Activated CD4-positive, alpha-beta T cell treated with anti-CD3 and anti-CD28 coated beads for 36 hours (primary cell): ENCODE measurements at places on chromosomes 12 and 14. TPM values are rescaled to one million over a fixed set of nuclear protein-coding genes. Genes with fewer than 3 reads are reported as not detected.

SLC22A17 gene
- 5.3 TPM for total RNA-seq

AKAP5 gene
- 0.43 TPM for total RNA-seq

C12orf60 gene
- total RNA-seq = 2.9 TPM

KRT80 gene
- not detected for total RNA-seq

FGF6 gene
- total RNA-seq = not detected

HSP90AA1 gene
- 1,372 TPM for total RNA-seq

SRRM4 gene
- not detected for total RNA-seq

CCDC198 gene
- not detected for total RNA-seq

MSI1 gene
- 1.3 TPM for total RNA-seq

GOLGA3 gene
- 36.7 TPM for total RNA-seq

PGF gene
- 0.09 TPM for total RNA-seq

NGB gene
- total RNA-seq = not detected

RNU7-1 gene
- total RNA-seq = not detected

NR2C1 gene
- 39.3 TPM for total RNA-seq

KRT77 gene
- total RNA-seq = not detected

CLEC12A gene
- not detected for total RNA-seq

DNA sequence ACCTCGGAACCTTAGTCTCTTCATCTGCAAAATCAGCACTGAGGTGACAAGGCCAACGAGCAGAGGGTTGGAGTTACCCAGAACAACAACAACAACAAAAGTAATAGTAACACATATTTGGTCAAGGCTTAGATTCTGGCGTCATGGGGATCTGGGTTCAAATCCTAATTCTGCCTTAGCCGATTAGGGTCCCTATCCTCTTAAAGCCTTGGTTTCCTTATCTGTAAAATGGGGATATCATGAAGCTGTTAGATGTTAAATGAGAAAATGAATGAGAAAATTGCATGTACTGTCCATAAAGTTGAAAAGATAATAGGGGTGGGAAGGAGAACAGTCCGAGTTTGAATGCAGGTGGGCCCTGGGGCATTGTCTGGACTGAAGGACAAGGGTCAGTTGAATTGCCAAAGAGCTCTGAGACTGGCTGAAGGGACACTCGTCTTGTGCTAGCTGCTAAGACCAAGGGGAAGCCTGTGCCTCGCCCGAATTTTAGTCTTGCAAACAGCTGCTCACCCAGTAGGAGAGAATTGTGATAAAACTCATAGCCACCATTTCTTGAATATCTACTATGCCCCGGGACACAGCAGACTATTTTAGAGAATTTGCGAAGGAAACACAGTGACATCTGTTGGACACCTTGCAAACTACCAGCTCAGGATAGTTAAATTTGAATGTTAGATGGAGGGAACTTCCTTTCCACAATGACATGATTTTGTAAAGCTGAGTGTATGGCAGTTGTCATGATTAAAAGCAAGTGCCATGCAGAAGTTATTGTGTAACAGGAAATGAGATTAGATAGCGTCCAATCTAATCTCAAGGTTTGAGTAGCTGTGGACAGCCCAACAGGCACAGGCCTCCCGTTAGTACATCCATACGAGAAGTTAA lies 6.8 kb upstream of the HNF1A start:
- peak; percentile 41 for DNase-seq

DNA sequence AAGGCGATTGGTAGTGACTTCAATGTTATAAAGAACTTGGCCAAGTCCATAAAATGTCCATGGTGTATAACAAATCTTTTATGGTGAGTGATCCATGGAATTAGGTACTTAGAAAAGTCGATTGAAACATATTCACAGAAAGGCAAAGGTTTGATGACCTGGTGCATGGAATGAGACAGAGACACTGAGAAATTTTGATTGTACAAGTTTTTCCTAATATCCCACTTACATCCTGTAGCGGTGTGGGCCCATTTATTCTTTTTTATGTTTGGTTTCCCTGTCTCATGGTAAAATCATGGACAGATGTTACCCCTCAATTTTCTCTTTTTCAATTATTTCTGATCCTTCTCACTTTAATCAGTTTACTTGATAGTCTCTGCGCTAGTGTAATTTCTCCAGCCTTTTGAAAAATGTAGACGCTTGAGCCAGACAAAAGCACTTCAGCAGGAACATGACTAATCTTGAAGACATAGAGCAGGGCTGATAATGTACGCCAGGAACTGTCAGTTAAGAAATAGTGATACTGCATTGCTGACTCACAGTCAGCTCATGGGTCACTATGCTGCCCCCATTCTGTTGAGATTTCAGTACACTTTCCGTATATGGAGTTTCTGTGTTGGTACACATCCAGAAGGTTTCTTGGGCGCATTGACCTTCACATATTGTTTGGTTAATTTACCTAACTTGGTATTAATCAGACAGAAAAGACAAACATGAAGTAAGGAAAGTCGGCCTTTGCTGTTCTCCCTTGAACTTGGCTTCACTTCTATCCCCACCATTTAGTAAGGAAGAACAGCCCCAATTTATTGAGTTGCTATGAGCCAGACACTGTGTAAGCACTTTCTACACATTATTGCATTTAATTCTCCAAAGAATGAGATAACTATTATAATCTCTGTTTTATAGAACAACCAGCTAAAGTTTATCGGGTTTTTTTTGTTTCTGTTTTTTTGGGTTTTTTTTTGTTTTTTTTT lies 841.7 kb downstream of the DIO2 start:
- no peak for DNase-seq

DNA sequence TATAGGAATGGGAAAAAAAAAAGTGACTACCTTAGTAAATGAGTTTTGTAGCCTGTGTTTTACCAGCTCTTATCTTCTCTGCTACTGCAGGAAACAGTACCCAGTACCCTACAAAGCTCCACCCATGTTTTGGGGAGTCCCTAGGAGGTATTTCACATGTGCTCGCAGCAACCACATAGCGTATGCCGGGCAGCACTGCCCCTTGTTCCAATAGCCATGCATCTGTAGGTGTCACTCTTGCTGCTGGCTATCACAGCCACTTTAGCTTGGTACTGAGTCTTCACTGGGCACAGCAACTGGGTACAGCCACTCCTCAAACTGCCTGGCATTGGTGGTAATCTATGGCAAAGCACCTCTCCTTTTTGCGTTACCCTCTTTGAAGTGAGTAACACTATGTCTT lies 2.0 kb upstream of the MDM1 start:
- DNase-seq = peak; percentile 38

GRCh38 chr14:30238936-30239335 lies 311.3 kb upstream of the PRKD1 start:
- no peak for DNase-seq

DNA sequence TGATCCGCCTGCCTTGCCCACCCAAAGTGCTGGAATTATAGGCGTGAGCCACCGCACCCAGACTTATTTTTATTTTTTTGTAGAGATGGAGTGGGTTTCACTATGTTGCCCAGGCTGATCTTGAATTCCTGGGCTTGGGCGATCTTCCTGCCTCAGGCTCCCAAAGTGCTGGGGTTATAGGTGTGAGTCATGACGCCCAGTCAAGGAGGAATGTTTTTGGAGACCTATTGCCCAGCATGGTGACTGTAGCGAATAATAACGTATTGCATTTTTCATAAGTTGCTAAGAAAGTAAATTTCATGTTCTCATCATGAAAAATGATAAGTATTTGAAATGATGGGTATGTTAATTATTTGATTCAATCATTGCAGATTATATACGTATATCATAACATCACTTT lies 46.5 kb downstream of the TEAD4 start:
- DNase-seq = no peak

DNA sequence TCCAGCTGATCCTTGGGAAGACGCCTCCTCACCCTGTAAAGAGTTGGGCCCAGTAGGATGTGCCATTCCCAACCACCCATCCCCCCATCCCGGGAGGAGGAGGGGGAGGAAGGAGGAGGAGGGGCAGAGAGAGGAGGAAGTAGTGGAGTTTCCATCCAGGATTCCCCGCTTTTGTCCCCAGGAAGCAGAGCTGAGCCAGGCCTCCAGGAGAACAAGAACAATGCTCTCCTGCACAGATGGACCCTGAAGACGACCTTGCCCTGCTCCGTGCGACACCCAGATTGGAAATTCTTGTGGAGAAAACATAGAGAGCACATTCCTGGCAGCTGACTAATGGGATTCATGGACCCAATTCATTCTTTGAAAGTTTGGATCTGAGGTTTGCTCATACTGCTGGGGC lies 132.3 kb upstream of the CRY1 start:
- DNase-seq = no peak

DNA sequence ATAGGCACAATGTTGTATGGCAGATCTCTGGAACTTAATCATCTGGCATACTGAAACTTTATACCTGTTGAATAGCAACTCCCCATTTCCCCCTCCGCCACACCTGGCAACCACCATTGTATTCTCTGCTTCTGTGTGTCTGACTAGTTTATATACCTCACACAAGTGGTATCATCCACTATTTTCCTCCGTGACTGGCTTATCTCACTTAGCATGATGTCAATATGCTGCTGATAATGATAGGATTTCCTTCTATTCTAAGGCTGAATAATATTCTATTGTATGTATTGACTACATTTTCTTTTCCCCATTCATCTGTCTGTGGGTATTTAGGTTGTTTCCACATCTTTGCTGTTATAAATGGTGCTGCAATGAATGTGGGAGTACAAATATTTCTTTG lies 21.5 kb downstream of the BRMS1L start:
- DNase-seq = no peak

DNA sequence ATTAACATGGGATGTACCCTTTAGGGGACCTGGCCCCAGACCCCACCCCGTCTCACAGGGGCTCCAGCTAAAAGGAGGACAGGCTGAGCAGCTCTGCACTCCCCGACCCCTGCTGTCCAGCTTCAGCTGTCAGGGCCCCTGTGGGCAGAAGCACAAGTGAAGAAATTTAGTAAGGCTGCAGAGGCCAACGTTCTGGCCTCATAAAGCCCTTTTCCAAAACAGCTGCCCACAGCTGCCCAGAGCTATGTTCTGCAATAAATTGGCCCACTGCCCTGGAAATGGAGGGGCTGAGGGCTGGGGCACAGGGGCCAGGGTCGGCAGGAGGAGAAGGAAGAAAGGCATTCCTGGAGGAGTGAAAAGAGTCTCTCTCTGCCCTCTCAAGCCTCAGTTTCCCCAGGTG lies 357.1 kb downstream of the BCL11B start:
- no peak for DNase-seq

DNA sequence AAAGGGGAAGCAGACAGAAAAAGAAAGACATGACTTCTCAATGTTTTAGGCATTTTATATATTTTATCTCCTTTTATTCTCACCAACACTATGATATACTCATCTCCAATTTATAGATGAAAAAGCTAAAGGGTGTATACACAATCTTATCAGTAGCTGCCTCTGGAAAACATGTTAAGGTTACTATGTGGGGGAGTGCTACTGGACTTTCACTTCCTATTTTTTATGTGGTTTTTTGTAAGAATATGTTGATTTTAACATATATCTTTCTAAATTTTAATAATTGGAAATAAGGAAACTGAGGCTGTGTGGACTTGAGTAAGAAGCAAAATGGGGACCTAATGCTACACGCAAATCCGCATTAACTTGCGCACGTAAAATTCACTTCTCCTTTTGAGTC lies 99.6 kb upstream of the PDE3A start:
- DNase-seq = no peak

GRCh38 chr12:1882405-1882804 lies 36.0 kb downstream of the CACNA2D4 start:
- no peak for DNase-seq

DNA sequence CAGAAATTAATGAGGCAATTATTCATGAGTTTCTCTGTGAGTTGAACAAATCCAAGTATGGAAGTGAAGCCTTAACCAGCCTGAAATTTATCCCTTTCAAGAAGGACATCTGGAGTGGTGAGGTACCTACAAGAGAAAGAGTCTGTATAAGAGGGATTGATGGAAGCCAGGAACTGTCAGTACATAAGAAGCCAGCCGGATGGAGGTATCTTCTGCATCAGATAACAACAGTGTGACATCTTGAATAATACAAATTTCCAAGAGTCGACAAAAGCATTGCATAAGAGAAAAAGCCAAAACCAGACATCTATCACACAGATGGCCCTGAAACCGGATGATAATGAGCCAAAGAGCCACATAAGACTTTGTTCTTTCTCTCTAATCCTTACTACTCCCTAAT lies 781.2 kb downstream of the FLRT2 start:
- DNase-seq = no peak

DNA sequence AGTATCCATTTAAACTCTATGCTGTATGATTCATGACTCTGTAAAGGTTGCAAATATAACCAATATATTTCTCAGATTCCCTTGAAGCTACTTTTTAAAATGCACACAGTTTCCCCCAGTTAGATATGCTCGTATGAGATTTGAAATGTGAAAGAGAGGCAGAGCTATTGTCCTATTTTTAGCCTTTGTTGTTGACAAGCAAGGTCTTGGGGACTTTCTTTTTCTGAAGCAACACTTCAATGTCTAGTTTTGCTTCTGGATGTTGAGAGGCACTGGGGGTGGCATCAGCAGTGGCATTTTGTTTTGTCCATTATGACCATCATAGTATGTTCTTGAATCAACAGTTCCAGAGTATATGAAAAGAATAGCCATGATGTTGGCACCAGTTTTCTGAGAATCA lies 63.4 kb downstream of the ASCL1 start:
- no peak for DNase-seq

- no peak for DNase-seq
Observed at GRCh38 chr12:120257041-120257821, 8.3 kb downstream of the PXN start.

GRCh38 chr14:95207475-95208233 lies 50.3 kb upstream of the DICER1 start:
- no peak for DNase-seq

DNA sequence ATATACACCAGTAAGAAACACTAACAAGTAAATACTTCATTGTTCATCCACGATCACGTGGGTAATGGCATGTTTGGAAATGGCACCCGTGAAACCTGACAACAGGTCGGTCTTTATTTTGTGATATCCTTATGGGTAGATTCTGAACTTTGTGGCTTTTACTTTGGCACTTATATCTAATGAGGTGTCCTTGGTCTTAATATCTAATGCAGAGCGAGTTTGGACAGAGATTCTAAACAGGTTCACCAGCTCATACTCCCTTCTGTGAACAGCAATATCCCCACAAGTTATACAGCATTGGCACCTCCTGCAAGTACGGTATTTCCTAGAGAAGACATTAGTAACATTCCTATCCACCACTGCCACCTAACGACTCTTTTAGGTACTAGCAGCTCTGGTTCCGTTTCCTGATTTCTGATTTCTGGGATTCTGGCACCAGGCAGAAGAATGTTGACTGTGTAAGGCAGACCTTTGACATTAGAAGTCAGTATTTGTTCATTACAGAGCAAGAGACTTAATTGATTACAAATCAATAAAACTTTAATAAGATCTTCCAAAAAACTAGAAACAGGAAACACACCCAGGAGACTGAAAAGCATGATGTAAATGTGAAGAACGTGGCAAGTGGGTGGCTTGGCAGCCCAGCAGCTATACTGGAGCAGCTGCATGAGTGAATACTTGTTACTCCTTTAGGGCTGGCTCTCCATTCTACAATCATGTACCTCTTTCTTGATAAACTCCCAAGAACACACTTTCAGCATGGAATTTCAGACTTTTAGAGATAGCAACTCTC lies 2.5 kb downstream of the ANG start:
- peak; percentile 49 for DNase-seq

GRCh38 chr14:61438860-61439765 lies 117.7 kb downstream of the PRKCH start:
- DNase-seq = peak; percentile 63
